ENCODE measurements at places on chromosomes 5 and 9.

- DNase-seq, result no peak
Measured at GRCh38 chr5:112388739-112389138, 30.3 kb downstream of the EPB41L4A start.

GRCh38 chr5:73304381-73304780 lies 131.4 kb downstream of the TMEM174 start:
- no peak for DNase-seq

GRCh38 chr5:104635227-104635626 lies 1072.6 kb upstream of the NUDT12 start:
- no peak for DNase-seq

- DNase-seq, result no peak
Measured at GRCh38 chr9:22337261-22337660, 109.4 kb upstream of the DMRTA1 start.

DNA sequence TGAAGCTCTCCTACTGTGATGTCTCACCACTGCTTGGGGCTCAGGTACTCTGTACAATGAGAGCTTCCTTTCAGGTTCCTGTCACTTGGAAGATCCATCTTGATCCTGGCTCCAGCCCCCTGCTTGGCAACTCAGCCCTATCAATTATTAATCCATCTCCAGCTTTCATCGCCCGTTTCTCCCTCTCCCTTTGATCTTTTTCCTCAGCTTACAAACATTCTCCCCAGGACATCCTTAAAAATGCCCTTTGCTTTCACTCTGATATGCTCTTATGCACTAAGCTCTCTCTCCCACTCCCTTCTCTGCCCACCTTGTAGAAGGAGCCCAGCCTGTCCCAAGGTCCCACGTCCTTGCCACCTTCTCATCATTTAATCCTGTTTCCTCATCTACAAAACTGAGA lies 109.0 kb downstream of the FRMD3 start:
- no peak for DNase-seq

DNA sequence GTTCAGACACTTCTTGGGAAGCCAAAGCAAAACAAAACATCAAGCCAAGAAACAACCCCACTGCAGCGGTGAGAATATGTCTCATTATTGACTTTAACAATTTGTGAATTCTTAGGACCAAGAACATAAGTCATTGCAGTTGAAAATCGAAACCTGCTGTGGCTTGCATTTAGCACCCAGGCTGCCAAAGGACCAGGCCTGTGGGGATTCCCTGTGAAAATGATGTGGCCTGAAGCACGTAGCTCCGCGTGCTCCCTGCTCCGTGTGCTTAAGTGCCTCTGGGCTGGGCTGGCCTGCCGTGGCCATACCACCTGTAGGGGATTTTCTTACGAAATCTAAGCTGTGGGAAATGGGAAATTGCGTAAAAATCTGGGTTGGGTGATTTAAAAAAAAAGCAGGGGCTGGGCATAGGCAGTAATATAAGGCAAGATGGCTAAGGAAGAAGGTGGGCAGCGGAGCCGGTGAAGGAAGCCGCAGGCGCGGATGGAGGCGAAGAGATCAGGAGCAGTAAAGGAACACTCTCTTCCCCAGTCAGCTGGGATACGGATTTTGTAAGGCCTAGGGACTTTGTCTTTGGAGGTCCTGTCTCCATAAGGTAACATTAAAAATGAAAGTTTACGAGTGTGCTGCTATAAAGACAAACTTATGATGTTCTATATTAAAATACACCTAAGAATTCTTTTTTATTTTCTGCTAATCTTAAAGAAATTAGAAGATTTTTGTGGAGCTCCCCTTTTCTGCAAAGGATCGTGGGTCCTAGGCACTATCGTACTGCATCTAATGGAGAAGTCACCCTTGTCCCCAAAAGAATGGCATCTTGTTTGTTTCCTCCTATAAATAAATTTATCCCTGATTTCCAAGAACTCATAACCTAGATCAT lies 189.6 kb upstream of the SEMA6A start:
- no peak for DNase-seq

GRCh38 chr9:119736491-119737454 lies 367.5 kb upstream of the BRINP1 start:
- no peak for DNase-seq

GRCh38 chr9:136805207-136805740 lies 2.5 kb upstream of the RABL6 start:
- no peak for DNase-seq

Measured in stimulated activated CD4-positive, alpha-beta T cell treated with anti-CD3 and anti-CD28 coated beads, TNF-alpha, amount 100 ng/mL, for 24 hours (primary cell).